Dermis blood vessel endothelial cell (primary cell): ENCODE measurements at places on chromosomes 12 and 14.

DNA sequence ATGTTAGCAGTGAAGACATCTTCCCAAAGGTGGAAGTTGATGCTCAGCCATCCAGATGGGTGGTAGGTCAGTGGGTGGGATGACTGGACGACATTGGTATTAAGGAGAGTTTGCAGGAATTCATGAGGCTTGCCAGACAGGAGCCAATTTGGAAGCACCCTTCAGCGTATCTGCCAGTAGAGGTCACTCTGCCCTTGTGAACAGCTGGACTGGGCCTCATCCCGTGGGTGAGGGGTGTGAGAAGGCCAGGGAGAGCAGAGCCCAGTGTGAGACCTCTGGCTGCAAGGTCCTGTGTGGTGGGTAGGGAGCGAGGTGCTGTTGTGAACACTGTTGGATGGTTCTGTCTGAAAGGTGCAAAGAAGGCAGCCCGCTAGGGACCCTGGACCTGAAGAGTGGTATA is 37.7 kb downstream of the SLC5A8 start:
- DNase-seq, result no peak

DNA sequence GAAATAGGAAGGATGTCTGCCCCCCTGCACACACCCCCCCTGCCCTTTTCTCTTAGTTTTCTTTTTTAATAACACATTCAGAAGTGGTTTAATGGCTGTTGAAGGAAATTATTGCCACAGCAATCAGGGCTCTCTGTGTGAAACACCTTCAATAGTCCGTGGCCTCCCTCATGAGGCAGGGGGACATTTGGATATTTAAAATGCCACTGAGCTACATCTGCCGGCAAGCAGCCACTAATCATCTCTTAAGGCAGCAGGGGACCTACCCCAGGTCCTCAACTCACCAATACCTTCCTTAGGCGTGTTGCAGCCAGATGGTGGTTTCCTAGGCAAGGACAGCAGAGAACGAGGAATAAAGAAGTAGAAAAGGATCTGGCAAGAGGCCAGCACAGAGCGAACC is 283.2 kb downstream of the TTC8 start:
- no peak for DNase-seq

GRCh38 chr14:104316723-104317491 is 178.5 kb downstream of the KIF26A start:
- no peak for DNase-seq

DNA sequence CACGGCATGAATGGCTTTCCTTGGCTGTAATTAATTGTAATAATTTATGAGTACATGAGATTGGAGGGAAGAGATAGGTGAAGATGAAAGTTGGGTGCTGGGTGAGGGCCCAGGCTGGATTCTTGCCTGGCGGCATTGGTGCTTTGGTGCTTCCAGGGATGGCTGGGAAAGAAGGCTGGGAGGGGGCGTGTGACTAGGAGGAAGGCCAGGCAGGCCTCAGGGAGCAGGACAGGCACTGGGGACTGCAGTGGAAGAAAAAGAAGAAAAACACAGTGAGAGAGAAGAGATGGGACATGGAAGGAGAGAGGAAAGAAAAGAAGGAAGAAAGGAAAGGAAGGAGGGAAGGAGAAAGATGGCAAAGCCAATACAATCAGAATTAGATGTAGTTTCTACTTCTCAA is 3.7 kb downstream of the HOXC9 start:
- no peak for DNase-seq

DNA sequence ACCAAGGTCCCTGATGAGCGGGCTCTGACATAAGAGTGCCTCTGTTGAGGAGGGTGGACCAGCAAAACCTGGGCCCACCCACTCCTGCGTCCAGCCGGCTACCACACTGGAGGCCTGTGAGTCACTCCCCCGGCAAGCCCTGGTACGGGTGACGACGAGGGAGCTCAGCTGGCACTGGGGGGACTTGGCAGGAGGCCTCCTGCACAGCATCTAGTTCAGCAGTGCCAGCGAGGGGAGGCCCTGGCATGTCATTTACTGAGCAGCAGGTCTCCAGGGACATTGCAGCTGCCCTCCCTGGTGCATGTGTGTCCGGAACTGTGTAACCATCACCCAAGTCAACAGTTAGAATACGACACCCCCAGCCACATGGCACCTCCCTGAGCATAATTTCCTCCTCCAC is 24.4 kb downstream of the CD9 start:
- DNase-seq, result peak; percentile 72

GRCh38 chr14:33352821-33353220 is 414.1 kb downstream of the NPAS3 start:
- no peak for DNase-seq

DNA sequence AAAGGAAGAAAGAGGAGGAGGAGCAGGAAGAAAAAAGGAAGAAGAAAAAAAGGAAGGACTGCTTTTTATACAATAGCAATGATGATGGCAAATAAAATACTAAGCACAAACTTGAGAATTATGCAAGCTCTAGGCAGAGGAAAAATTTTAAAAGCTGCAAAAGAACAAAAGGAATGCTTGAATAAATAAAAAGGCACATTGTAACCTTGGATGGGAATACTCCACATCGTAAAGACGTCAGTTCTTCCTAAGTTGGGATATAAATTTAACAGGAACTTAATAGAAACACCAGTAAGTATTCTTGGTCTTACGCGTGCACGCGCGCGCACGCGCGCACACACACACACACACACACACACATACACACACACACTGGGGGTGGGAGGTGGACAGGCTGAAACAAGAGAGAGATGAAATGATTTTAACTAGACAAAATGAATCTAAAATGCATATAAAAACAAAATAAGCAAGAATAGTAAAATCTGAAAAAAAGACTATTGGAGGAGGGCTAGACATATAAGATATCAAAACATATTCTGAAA is 43.0 kb downstream of the SERPINA3 start:
- DNase-seq, result no peak

- peak; percentile 7 for DNase-seq
These were observed 136.3 kb upstream of the PRICKLE1 start for GRCh38 chr12:42725809-42726208.

GRCh38 chr12:73053893-73054292 is 781.7 kb downstream of the TRHDE start:
- no peak for DNase-seq

GRCh38 chr12:5480218-5480937 is 48.5 kb downstream of the NTF3 start:
- no peak for DNase-seq

GRCh38 chr12:31250179-31250578 is 75.8 kb downstream of the SINHCAF start:
- no peak for DNase-seq

- peak; percentile 87 for DNase-seq
These were observed 7.7 kb downstream of the AHNAK2 start for GRCh38 chr14:104970231-104971068.

- peak; percentile 59 for DNase-seq
These were observed 3.4 kb downstream of the RHOF start for GRCh38 chr12:121789800-121790728.

GRCh38 chr12:79119796-79120195 is 255.2 kb downstream of the SYT1 start:
- DNase-seq, result no peak

GRCh38 chr12:71441836-71442566 is 2.4 kb downstream of the LGR5 start:
- no peak for DNase-seq

GRCh38 chr12:114287821-114288525 is 118.0 kb downstream of the TBX5 start:
- DNase-seq, result no peak

DNA sequence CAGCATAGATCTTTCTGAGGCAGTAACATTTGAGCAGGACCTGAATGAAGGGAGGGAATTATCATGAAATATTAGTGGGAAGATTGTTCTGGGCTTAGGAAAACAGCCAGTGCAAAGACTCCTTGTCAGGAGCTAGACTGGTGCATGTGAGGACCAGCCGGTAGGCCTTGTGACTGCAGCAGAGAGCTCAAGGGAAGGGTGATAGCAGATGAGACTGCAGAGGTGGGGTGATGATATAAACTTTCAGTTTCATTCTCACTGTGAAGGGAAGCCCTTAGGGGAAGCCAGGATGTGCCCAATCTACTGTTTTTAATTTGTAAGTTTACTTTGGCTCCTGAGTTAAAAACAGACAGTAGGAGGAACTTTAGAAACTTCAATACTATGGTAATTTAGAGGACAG is 12.4 kb downstream of the IL22 start:
- DNase-seq, result peak; percentile 15

DNA sequence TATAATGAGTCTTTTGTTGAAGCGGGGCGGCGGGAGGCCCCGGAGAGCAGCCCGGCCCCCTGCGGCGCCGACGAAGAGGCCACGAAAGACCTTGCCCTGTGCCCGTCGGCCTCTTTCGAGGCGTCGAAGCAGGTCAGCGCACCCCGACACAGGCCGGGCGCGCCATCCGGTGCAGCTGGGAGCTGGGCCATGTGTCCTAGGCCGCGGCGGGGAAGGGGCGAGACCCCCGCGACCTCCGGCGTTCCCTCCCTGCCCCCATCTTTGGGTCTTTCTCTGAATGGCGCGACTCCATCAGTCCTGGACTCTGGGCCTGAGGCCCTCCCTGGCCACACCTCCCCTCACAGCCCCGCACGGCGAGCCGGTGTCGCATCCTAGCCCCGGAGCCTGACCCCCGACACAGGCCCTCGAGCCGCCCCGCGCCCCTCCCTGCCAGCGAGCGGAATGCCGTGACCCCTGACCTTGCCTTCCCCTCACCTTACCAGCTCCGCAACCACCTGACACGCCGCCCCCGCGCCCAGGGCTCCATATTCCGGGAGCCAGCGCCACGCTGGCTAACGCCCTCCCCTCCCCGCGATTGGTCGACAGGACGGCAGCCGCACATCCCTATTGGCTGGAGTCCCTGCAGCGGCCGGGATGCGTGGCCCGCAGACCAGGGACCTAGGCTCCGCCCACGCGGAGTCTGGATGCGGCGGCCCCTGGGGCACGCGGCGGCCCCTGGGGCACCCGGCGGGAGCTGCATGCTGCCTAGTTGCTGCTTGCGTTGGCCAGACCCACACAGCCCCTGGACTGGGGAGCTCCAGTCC is at the start of gene SLC11A2:
Gene SLC11A2 (minus strand): TSS at position 549 of the 803 bp plus-strand sequence. CDS start 15,656 bp downstream, outside the sequence.
- DNase-seq, result peak; percentile 96

DNA sequence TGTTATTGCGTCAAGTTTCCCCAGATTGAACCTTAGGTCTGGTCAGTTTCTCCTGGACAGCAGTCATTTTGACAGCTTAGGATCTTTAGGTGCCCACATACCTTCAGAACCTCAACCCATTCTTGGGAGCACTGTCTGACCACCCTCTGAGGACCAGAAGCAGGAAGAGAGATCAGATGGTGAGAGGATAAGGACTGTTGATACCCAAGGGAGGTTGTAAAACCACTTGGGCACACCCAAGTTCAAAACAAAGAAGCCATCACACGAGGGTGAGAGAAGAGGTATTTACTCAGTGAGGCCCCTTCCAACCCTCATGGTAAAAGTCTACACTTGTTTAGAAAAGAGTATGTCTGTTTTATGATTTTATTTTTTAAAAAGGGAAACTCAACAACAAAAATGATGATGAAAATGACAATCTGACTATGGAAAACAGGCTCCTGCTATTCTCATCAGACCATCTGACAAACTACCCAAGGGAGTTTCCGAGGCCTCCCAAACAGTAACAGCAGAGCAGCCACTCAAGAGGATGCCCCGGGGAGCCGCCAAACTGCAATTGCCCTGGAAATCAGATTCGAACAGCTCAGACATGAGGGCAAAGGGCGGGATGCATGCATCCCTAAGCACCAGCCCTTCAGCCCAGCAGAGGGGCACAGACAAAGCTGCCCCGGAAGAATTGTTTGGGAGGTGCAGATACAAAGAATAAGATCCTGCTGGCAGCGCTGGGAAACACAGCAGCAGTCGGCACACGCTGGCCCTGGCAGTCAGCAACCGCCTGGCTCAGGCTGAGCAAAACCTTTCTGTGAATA is 162.6 kb upstream of the PLEKHG7 start:
- DNase-seq, result peak; percentile 59

DNA sequence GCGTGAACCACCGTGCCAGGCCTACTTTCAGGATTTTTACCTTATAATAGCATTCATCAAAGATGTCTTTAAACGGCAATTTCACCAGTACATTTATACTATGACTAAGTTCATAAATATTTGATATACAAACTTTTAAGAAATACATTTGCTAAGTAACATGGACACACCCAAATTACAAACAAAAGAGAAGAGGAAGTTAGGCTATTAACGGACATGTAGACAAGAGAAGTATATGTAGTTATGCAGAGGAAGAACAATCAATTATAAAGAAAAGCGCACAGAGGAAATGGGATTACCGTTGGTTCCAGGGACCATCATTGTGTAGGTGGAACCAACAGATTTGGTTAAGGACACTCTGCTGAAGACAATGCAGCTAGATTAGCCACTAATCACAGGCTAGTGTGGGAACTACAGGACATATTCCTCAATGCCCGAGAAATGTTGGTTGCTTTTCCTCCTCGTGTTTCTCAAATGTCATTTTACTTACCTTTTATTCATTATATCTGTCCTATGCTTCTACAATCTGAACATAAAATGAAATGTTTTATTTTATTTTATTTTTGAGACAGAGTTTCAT is 24.0 kb upstream of the PKP2 start:
- DNase-seq, result peak; percentile 10

DNA sequence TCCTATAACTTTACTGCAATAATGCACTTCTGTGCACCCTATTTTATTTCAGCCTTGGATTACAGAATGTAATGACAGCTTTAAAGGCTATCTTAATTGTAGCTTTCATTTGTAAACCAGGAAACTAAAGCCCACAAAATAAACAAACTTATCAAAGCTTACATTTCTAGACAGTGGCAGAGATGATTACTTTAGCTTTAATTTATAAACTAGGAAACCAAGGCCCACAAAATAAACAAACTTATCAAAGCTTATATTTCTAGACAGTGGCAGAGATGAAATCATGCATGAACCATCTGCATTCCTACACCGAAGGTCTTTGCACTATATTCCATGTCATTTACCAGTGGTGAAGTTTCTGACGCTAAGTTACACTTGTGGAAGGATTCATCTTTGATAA is 74.4 kb downstream of the PRKD1 start:
- DNase-seq, result no peak

DNA sequence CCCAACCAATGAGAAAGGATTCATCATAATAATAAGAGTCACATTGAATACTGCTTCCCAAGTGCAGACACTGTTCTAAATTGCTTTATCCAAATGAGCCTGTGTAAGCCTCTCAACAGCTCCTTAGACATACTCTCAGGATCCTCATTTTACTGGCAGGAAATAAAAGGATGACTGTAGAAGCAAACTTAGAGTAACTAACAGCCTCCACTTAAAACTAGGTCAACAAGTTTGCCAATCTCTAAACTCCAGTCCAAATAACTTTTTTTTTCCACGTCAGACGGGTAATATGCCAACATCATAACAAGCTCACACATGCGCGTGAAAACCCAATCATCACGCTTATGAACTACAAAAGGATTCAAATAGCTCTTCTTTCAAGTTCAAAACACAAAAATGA is 15.3 kb upstream of the DPF3 start:
- DNase-seq, result no peak

DNA sequence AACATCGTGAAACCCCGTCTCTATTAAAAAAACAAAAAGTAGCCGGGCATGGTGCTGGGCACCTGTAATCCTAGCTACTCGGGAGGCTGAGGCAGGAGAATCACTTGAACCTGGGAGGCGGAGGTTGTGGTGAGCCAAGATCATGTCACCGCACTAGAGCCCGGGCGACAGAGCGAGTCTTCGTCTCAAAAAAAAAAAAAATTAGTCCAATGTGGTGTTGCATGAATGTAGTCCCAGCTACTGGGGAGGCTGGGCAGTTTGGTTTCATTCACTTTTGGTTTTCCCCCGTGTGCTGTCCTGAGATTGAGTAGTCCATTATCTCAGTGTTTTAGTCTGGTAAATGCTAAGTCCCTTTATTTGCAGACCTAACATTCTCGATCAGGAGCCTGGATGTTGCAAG is 19.5 kb downstream of the RPS29 start:
- no peak for DNase-seq

- DNase-seq, result peak; percentile 68
These were observed 10.7 kb upstream of the FKBP4 start for GRCh38 chr12:2783936-2784600.
